Cardiac septum (tissue), 1 donor: ENCODE measurements at places on chromosomes 12 and 14. TPM values are rescaled to one million over a fixed set of nuclear protein-coding genes. Genes with fewer than 3 reads are reported as not detected.

DNA sequence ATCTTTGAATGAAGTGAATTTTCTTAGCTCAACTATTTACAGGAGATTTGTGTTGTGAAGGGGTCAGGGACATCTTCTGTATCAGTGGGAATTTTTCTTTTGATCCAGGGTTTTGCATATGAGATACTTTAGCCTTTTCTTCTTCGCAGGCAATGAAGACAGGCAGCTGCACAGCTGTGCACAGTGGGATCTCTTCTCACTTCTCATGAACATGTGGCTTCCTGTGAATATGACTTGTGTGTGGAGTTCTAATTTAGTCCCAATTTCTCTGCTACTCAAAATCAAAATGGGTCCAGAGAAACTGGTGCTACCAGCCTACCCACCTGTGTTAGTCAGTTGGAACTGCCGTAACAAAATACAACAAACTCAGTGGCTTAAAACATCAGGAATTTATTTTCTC is 37.8 kb downstream of the ARF6 start:
- no peak for DNase-seq

DNA sequence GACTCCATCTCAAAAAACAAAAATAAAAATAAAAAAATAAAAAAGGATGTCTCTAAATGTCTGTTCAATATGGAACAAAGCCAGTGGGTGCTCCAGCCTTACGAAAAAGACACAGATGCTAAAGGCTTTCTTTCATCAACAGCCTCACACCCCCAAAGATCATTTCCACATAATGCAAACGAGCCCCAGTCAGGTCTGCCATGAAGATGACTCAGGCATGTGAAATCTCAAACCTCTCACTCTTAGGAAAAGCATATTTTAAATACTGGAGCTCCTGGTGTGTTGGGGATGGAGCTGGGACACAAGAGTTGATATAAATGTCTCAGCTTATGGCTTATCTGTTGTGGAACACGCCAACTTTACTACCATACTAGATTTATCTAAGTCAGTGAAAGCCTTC is 49.9 kb upstream of the PLXNC1 start:
- no peak for DNase-seq

GRCh38 chr12:42716491-42716891 is 126.9 kb upstream of the PRICKLE1 start:
- no peak for DNase-seq

- no peak for DNase-seq
Measured at GRCh38 chr12:21339921-21340320, 5.2 kb upstream of the SLCO1A2 start.

- no peak for DNase-seq
Measured at GRCh38 chr12:31388713-31389112, 62.8 kb upstream of the SINHCAF start.

The CCDC85C gene
- total RNA-seq: 21.4 TPM

DNA sequence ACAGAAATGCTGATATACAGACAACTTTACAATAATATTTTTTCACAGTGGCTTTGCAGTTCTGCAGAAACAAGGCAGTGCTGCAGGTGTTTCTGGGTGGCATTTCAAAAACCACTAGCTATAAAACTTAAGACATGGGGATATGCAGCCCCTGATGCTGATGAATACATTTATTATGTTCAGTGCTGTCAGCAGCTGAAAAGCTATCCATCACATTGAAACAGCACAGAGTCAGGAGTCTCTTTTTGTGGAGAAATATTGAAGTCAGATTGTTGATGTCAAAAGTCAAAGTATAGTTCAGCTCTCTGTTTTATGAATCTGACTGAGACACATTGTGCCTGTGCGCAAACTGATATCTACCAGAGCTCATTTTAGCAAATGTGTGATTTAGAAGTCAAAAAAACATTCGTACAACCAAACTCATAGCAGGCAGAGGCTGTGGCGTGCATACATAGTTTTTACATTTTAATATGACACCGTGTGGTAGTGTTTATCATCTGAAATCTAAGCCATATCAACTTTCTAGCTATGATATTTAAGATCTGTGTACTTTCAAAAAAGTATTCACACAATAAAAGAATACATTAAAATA is 467.6 kb downstream of the PRKD1 start:
- no peak for DNase-seq

DNA sequence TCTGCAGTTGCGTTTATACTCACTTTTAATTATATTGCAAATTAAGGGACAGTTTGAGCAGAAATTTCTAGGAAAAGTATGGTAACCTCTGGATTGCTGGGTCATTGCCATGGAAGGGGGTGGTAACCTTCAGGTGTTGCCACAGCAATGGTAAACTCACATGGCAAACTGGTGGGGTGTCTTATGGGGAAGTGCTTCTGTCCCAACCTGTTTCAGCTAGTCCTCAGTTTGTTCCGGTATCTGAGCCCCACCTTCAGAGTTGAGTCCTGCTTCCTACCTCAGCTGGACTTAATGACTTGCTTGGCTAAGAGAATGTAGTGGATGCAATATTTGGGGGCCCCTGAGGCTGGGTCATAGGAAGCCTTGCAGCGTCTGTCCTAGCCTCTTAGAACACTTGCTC is 7.3 kb upstream of the CLMN start:
- no peak for DNase-seq

The LHX5 gene
- not detected for total RNA-seq

DNA sequence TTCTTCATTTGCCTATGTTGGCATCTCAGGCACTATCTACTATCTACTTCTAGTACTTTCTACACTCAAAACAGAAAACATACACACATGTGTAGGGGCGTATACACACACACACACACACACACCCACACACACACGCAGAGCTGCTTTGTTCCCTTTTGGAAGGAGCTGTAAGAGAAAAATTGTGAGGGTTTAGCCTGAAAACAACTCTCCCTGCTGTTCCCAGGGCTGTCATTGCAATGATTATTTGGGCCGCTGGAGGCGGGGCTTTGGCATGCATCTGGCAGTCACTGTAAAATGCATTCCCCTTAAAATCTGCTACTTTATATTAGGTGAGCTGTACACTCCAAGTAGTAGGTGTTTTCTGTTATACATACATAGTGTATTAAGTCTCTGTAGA is 29.1 kb upstream of the SLC38A2 start:
- DNase-seq: no peak

DNA sequence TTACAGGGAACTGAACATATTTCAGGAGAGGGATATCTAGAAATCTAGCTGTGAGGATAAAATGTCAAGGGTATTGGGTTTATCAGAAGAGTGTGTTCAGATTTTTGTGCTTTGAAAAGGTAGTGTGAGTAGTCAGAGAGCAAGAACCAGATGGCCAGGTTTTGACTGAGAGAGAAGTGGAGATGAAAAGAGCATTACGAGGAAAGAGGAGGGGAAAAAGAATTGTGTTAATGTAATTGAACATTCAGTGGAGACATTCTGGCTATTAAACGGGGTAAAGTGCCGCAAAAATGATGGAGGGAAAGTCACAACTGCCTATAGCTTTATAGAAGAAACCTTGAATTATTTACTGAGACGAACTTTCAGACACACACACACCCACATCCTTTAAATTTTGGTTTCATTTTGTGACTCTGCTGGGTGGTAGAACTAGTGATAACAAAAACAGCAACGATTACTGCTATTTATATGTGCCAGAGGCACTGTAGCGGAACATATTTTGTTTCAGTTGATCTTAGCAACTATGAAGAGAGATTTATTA is 213.6 kb downstream of the ERC1 start:
- DNase-seq: no peak

The KLRK1 gene
- 0.19 TPM for total RNA-seq

DNA sequence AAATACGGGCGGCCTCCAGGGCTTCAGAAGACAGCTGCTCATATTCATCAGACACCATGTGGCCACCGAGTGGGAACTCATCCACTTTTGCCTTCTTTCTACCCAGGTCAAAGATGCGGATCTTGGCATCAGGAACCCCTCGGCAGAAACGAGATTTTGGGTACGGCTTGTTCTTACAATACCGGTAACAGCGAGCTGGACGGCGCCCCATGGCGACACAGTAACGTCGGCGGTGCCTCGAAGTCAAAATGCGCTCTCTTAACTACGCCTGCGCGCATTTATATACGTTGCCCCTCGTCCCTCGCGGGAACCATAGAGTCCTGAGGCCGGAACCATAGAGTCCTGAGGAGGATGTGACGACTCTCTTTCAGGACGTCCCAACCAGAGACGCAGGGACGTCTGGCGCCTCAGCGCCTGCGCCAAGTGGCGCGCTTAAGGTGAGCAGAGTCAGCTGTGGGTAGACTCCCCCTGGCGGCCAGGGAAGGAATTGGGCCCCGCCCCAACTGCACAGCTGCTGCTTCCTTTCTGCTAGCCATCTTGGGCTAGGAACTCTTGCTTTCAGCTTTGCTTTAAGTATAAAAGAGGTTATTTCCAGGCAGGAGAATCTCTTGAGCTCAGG is at the start of gene RPL10L:
TSS of gene RPL10L (minus strand) at position 256 of the 619 bp plus-strand sequence. CDS start at position 211, 45 bp downstream.
- DNase-seq: no peak

The FAM90A1 gene
- not detected for total RNA-seq

DNA sequence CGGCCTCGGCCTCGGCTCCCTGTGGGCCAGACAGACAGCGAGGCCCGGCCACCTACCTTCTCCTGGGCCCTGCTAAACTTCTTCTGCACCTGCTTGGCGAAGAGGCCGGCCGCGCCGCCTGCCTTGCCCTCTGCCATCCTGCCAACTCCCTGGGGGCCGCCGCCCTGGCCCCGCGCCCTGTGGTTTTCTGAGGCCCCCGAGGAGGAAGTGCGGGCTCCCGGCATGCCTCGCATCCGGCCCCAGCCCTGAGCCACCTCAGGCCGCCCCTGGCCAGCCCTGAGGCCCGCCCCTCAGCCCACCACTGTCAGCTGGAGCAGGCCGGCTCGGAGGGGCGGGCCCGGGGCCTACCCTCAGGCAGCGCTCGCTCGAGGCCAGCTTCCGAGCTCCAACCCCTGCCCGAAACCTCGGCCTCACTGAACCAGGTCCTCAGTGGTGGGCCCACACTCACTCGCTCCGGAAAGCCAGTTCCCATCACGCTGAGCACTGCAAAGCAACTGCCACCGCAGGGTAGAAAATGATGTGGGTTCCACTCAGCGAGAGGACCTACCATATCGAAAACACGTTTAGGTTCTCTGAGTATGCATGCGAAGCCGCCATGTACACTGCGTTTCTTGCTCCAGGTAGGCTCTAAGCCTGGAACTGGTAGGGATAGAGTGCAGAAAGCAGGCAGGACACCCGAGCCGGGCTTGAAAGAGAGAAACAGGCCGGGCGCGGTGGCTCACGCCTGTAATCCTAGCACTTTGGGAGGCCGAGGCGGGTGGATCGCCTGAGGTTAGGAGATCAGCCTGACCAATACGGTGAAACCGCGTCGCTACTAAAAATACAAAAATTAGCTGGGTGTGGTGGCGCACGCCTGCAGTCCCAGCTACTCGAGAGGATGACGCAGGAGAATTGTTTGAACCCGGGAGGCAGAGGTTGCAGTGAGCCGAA is at the start of gene BIN2:
TSS of gene BIN2 (minus strand) at position 209 of the 930 bp plus-strand sequence. CDS start at position 137, 72 bp downstream.
- peak; percentile 84 for DNase-seq

- DNase-seq: no peak
Measured at GRCh38 chr14:102930753-102931579, 8.5 kb downstream of the AMN start.

- DNase-seq: no peak
Measured at GRCh38 chr12:40033242-40033630, 72.6 kb downstream of the SLC2A13 start.

DNA sequence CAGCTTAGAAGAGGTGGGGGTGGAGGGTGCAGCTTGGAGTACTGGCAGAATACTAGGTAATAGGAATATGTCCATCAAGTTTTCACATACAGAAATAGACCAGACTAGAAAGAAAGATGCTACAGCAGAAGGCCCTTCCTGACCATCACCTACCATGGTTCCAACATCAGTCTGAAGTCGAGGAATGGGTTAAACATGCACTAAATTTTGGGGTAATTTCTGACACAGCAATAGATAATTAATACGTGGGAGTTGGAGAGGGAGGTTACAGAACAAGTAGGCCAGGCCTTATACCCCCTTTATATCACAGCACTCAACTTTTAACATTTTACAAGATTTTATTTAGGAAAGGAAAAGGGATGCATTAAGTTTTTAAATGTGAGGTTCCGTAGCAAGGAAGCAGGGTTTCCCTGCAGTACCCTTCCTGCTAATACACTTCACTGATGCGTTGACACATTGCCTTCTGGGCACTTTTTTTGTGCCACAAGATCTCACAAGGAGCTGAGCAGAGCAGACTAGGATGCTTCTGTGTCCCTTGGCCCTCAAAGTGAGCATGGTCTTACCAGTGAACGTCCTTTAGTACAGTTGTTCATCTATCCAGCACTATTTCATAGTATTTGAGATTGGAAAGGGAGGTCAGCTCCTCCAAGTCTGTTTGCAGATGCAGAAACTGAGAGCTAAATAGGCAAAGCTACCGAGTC is 50.8 kb downstream of the EID3 start:
- no peak for DNase-seq

The ETFBKMT gene
- 5.7 TPM for total RNA-seq

GRCh38 chr14:74979029-74979428 is 23.6 kb upstream of the PGF start:
- DNase-seq: no peak

The NPAS3 gene
- total RNA-seq: 4.9 TPM

DNA sequence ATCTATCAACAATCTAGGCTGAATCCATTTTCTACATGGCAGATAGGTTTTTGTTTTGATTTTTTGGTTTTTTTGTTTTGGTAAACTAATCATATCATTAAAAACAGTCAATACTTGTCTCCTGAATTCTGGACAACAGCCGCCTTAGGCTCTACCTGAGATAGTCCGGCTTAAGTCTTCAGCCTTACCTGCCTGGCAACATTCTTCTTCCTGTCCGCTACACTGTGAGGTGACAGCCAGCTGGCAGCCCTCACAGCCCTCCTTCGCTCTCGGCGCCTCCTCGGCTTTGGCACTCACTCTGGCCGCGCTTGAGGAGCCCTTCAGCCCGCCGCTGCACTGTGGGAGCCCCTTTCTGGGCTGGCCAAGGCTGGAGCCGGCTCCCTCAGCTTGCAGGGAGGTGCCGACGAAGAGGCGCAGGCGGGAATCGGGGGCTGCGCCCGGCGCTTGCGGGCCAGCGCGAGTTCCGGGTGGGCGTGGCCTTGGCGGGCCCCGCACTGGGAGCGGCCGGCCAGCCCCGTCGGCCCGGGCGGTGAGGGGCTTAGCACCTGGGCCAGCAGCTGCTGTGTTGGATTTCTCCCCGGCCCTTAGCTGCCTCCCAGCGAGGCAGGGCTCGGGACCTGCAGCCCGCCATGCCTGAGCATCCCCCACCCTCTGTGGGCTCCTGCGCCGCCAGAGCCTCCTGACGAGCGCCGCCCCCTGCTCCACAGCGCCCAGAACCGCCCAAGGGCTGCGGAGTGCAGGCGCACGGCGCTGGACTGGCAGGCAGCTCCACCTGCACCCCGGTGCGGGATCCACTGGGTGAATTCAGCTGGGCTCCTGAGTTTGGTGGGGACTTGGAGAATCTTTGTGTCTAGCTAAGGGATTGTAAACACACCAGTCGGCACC is 49.0 kb downstream of the MDGA2 start:
- DNase-seq: no peak

GRCh38 chr12:25583545-25583944 is 30.5 kb upstream of the LMNTD1 start:
- no peak for DNase-seq

- DNase-seq: no peak
Measured at GRCh38 chr12:5101686-5102085, 58.0 kb downstream of the KCNA5 start.
